ENCODE measurements at places on chromosomes 13 and 19.

GRCh38 chr19:54616057-54616456 is 14.2 kb upstream of the LILRB1 start:
- DNase-seq: no peak

- DNase-seq: no peak
Observed at GRCh38 chr19:12885749-12886650, 1.0 kb downstream of the KLF1 start.

DNA sequence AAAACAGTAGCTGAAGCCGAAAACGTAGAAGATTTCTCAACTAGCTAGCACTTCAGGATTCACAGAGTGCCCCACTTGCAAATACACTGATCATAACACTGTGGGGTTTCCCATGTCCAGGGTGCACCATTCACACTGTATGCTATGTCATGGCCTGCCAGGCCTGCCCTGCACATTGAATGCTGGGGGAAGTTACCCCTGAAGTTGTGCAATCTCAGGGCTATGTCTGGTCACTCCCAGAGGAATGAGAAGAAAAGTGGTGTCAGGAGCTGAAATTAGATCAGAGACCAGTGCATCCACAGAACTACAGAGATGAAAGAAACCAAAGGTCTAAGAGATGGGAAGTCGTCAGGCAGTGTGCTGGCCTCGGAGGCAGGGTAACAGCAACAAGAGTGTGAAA is 196.8 kb downstream of the RAP2A start:
- DNase-seq: no peak

GRCh38 chr19:15062036-15062435 is 12.8 kb downstream of the CASP14 start:
- no peak for DNase-seq

DNA sequence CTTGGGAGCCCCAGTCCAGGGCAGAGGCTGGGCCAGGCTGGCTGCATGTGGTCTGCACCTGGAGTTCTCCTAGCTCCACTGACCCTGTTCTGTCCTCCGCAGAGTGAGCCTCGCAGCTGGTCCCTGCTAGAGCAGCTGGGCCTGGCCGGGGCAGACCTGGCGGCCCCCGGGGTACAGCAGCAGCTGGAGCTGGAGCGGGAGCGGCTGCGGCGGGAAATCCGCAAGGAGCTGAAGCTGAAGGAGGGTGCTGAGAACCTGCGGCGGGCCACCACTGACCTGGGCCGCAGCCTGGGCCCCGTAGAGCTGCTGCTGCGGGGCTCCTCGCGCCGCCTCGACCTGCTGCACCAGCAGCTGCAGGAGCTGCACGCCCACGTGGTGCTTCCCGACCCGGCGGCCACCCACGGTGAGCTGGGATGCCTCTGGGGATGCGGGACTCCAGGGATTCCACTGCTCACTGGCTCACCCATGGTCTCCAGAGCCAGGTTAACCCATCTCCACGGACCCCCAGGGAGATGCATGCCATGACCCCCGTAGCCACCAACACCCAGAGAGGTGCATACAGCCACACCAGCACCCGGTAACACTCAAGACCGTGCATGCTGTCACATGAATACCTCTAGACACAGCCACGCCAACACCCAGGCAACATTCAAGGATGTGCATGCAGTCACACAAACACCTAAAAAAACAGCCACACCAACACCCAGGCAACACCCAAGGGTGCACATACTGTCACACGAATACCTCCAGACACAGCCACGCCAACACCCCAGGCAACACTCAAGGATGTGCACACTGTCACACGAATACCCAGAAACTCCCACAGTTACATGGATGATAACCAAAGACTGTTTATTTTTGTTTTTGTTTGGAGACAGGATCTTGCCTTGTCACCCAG is 8.2 kb downstream of the PKN1 start:
- DNase-seq: no peak

DNA sequence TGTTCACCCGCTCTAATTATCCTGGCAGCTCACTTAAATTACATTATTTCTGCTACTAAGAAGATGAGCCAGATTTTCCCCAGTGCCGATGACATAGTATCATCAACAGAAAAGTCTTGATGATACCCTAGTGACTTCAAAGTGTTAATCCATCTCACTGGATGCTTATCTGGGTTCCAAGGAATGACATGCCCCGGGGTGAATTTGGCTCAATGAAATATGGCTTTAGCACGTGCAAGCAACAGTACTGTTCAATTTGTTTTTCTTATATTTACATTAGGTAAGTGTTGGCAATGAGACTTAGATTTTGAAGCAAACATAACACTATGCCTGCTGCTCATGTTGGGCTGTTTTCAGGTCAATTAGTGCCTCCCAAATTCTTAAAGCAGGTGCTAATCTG is 548.2 kb upstream of the SLITRK1 start:
- DNase-seq: no peak

Data from H1 (cell line).